ENCODE measurements at places on chromosomes 2 and 18.

GRCh38 chr2:136093583-136093982 lies 24.4 kb downstream of the CXCR4 start:
- DNase-seq: no peak

GRCh38 chr2:133787651-133788050 lies 219.4 kb upstream of the NCKAP5 start:
- DNase-seq: no peak

DNA sequence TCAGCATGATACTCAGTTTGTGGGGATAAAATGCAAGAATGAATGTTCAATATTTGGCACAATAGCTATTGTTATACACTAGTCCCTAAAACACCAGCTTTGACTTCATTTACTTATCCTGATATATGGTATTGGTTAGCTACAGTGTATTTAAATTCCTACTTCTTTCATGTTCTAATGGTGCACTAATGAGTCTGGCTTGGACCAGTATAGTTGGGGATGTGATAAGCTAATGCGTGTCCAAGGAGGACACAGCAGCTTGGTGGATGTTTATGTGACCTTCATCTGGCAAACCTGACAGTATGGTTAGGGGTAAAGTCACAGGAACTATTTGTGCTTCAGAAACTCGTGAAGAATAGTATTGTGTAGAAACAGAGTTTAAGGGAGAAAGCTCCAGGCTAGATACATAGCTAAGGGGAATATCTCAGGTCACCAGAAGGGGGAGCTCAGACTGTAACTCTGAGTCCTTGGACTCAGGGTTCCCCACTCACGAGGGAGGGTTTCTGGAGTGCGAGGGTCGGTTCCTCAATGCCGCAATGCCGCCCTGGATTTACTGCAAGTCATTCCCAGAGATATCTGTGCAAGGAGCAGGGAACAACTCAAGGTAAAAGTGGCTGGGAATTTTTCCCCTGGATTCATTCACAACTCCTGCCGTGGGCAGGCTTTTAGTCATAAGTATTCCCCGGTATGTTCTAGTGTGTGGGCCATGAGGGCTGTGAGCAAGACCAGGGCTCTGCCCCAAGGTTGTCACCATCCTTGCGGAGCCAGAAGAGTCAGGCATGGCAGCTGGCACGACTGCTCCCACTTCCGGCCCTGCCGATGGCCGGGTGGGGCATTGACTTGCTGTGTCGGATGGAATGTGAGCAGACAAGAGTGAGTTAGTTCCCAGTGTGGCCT lies 14.5 kb downstream of the IL1R2 start:
- DNase-seq: no peak

DNA sequence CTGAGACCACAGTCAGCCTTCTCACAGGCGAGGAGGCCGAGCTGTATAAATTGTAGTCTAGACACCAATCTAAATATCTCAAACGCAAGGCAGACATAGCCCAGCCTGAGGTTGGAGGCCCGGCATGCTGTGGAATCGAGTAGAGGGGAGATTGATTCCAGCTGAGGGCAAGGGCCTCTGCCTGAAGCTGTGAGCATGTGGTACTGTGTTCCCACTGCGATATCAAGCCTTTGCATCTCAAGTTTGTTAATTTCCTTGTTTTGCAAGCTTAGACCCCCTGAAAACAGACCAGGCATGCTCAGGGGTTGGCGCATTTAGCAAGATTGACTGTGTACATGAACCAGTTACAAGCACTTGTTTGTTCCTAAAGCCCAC lies 65.1 kb upstream of the FOSL2 start:
- no peak for DNase-seq

- DNase-seq: no peak
Measured at GRCh38 chr2:238176613-238177012, 17.8 kb downstream of the ERFE start.

- DNase-seq: no peak
Measured at GRCh38 chr2:149562324-149562723, 25.3 kb downstream of the MMADHC start.

GRCh38 chr2:168044579-168044978 lies 202.8 kb downstream of the STK39 start:
- DNase-seq: no peak

- no peak for DNase-seq
Measured at GRCh38 chr2:196181484-196181883, 10.1 kb upstream of the STK17B start.

- no peak for DNase-seq
Measured at GRCh38 chr18:49431165-49431962, 29.1 kb downstream of the DYM start.

DNA sequence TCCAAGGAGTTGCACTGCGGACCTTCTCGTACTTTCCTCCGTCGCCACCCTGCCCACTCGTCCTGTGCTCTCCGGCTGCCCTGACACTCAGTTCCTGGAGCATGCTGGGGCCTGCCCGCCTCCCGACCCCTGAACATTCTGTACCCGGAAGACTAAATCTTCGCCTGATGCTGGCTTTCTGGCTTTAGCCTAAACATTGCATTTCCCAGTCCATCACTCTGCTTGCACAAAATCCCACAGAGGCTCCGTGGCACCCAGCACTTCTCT lies 550 bp upstream of the SFXN5 start:
- DNase-seq: no peak

DNA sequence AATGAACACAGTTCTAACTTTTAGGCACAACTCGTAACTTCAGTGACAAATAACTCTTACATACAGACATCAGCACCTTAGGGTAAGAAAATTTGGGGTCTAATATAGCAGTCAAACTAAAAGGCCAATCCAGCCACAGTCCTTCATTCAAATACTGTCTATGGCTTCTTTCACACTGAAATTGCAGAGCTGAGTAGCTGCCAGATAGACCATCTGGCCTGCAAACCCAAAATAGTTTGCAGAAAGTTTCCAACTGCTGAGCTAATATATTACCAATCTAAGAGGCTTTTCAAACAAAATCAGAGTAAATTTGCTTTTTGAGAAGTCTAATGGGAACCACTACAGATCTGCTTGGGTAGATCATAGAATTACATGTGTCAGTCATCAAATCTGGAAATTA lies 183.4 kb downstream of the GALR1 start:
- DNase-seq: no peak

DNA sequence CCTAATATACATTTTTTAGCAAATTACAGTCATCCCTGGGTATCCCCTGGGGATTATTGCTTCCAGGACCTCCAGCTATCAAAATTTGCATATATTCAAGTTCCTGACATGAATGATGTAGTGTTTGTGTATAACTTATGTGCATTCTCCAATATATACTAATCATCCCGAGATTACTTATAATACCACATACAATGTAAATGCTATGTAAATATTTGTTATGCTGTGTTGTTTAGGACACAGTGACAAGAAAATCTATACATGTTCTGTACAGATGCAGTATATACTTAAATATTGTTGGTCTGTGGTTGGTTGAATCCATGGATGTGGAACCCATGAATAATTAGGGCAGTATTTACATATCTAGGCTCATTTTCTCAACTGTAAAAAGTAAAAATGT lies 1060.3 kb downstream of the DSC3 start:
- no peak for DNase-seq

DNA sequence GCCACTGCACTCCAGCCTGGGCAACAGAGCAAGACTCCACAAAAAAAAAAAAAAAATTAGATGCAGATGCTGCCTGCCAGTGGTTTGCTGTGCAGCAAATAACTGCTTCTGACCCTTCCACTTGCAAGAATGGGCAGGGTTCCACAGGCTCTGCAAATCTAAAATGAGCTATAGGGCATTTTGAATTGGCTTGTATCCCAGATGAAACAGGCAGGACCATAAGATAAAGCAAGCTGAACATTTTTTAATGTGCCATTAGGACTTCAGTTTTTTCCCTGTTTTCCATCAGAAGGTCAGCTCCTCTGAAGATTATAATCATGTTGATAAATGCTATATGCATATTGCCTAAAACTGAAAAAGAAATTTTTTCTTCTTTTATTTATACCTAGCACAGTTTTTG lies 15.7 kb upstream of the FZD7 start:
- no peak for DNase-seq

GRCh38 chr2:25537526-25537925 lies 135.9 kb downstream of the DTNB start:
- no peak for DNase-seq

DNA sequence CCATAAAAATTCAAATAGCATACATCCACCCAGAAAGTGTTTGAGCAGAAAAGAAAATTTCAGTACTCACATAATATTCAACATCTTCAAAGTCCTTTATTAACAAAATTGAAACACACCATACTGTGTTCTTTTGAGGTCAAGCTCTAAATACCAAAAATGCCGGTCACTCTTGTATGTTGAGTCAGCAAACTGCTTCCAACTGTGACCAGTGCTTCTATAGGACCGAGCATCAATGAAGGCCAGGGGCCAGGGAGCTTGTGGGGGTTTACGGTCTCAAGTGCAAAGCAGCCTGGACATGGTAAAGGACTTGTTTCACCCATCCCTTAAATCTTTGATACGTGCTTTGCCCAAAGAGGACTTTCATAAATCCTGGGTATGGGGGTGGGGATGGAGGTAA lies 112.7 kb upstream of the REV1 start:
- no peak for DNase-seq

Measured in stimulated activated CD8-positive, alpha-beta memory T cell treated with anti-CD3 and anti-CD28 coated beads, Interleukin-15, amount 100 ng/mL, for 4 hours (primary cell).